ENCODE measurements at places on chromosomes 2 and 18. TPM values are rescaled to one million over a fixed set of nuclear protein-coding genes. Genes with fewer than 3 reads are reported as not detected.

DNA sequence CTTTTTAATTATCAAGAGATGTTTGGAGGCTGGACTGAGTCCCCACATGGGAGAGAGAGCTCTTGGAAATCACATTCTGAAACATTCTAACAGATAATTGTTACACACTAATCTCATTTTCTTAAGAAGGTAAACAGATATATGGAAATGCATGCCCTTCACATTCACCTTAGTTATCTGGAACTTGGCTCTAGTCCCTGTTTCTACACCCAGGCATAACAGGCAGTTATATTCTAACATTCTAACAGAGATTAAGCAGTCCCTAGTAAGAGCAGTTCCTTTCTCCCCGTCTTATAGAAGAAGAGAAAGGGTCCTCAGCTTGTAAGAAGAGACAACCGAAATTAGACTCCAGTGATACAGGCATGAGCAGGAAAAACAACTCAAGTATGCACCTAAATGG, 385.4 kb downstream of the SOX11 start:
- DNase-seq, result no peak

DNA sequence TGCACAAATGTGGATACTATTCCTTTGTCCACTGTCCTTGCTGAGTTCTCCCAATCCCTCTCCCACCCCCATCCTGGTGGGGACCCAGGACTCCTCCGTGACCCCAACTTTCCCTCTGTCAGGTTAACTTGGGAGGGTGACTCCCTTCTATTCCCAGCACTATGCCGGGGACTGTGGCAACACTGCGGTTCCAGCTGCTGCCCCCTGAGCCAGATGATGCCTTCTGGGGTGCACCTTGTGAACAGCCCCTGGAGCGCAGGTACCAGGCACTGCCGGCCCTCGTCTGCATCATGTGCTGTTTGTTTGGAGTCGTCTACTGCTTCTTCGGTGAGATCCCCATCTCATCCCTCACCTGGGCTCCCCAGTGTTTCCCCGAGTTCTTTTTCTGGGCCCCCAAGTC, 739 bp downstream of the TMEM198 start:
- no peak for DNase-seq

GRCh38 chr2:32067549-32067948, 4.2 kb downstream of the SPAST start:
- DNase-seq, result no peak

GRCh38 chr18:50356036-50356945, 18.6 kb upstream of the SKA1 start:
- no peak for DNase-seq

CD8B2 gene
- not detected for total RNA-seq

OTOS gene
- not detected for total RNA-seq

GRCh38 chr2:170745305-170745704, 24.9 kb upstream of the ERICH2 start:
- DNase-seq, result no peak

- no peak for DNase-seq
Measured at GRCh38 chr2:229980431-229981184, 58.3 kb downstream of the FBXO36 start.

DNA sequence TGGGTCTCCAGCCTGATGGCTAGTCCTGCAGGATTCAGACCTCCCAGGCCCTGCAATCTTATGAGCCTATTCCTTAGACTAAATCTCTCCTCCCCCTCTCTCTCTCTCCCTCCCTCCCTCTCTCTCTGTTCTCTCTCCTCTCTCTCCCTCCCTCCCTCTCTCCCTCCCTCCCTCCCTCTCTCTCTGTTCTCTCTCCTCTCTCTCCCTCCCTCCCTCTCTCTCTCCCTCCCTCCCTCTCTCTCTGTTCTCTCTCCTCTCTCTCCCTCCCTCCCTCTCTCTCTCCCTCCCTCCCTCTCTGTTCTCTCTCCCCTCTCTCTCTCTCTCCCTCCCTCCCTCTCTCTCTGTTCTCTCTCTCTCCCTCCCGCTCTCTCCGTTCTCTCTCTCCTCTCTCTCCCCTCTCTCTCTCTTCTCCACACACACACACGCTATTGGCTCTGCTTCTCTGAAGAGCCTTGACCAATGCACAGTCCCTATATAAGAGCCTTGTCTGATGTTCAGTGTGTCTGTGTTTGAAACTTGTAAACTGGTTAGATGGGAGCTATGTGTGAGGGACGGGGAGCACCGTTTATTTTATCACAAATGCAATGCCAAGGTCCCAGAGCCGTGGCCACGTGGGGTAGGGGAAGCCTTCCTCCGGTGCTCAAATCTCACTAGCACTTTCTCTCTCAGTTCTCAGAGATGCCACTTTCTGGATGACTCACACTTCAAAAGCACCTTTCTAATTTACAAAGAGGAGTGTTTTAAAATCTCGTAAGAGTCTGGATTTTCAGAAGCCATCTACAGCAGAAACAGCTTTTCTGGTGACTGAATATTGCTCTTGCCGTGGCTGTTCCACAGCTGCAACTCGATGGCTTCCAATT, 9.4 kb upstream of the PRLH start:
- DNase-seq, result peak; percentile 48
